ENCODE measurements at places on chromosomes 2 and 18.

DNA sequence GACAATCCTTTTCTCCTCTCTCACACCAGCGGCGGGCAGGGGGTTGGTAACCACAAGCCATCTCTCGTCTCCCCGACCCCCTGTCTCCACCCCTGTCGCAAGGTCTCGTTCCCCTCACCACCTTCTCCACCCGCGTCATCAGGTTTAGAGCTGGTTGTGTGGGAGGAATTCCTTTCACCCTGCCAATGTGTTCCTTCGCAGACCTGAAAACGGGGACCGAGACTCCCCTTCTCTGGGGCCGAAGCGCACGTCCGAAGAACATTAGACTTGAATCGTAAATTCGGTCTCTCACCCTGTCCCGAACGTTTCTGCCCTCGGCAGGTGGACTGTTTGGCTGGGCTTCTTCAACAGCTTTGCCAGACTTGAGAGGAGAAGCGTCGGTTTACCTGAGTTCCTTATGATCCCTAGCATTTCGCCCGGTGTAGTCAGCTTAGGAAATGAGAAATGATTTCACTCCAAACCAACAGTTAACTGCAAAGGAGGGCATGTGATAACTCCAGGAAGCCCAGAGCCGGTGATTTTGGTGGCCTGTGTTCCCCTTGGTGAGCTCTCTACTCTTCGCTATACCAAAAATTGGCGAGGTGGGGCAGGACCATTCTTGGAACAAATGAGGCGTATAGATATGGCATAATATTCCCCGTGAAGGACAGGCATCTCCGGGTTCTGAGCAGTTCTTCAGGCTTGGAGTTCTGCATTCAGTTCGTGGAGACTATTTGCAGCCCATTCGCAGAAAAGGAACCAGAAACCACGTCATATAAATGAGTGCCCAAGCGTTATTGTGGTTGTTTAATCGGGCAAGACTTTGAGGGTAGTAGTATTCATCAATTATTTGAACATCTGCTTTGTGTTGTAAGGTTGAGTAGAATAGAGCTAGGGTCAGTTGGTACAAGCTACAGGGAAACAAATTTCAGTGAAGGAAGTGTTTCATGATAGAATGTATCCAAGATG, 694 bp downstream of the CFAP36 start:
- DNase-seq: no peak

GRCh38 chr2:39121523-39122063, 742 bp upstream of the SOS1 start:
- no peak for DNase-seq

DNA sequence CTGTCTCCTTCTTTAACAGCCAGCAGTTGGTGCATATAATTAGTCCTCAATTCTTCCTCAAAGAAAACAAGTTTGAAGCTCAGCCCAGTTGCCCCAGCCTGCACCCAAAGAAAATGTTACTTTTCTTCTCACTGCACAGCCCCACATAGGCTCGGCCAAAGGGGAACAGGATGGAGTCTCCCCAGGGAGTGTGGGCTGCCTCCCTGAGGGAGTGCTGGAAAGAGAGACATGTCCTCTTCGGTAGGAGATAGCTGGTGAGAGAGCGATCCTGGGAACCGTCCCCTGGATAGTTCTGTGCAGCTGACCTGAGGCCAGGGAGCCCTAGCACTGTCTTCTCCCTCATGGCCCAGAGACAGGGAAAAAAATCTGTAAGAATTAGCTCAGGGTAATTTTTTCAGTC, 37.9 kb upstream of the CD207 start:
- no peak for DNase-seq

DNA sequence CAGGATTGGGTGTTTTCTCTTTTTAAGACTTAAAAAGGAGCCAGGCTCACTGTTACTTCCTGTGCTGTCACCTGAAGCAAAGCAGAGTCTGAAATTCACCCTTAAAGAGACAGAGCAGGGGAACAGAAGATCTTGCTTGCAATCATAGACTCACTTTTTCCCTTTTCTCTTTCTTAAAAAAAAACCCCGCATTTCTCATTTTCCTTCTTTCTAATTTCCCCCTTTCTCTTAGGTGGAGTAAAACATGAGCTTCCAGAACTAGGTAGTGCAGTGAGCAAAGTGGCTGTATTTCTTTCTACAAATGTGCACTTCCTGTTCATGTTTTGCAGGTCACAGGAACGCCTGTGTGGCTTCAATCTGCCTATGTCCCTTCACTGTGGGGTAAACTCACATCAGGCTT, 381.2 kb downstream of the LPIN1 start:
- DNase-seq: no peak

DNA sequence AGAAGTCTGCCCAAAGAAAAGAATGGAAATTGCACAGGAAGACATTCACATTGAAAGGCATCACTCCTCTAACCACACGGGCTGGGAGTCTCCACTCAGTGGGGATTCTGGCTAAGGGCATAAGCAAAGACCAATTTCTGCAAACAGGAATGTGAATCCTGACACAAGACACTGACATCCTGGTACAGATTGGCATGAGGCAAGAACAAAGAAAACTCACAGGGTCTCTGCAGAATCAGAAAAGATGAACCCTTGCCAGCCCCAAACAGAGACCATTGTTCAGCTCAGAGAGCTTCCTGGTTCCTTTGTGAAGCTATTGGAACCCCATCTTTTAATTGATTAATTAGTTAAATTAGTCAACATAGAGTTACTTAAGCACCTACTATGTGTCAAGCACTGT, 82.3 kb downstream of the UPP2 start:
- DNase-seq: no peak

DNA sequence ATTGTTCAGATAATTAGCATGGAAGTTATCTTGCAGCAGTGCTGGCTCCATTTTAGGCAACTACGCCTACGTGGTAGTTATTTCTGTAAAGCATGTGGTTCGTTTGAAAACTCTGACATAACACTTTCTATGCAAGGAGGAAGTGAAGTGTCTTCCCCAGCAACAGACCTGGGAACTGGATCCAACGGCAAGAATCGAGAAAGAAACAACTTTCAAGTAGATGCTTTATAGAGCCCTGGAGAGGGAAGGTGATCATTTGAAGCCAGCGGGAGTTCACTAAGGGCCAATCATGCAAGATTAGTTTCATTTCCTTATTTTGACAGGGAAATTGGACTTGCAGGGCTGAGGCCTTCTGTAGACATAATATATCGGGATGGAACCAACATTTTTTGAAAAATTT, 218.3 kb downstream of the ACKR3 start:
- DNase-seq: no peak

- no peak for DNase-seq
Observed at GRCh38 chr2:231612109-231612455, 19.4 kb downstream of the TEX44 start.

GRCh38 chr2:39124746-39125057, 3.9 kb upstream of the SOS1 start:
- DNase-seq: peak; percentile 24

- DNase-seq: no peak
Observed at GRCh38 chr2:120988700-120989511, 253.2 kb downstream of the GLI2 start.

- DNase-seq: no peak
Observed at GRCh38 chr2:68428126-68428525, 39.0 kb downstream of the FBXO48 start.

DNA sequence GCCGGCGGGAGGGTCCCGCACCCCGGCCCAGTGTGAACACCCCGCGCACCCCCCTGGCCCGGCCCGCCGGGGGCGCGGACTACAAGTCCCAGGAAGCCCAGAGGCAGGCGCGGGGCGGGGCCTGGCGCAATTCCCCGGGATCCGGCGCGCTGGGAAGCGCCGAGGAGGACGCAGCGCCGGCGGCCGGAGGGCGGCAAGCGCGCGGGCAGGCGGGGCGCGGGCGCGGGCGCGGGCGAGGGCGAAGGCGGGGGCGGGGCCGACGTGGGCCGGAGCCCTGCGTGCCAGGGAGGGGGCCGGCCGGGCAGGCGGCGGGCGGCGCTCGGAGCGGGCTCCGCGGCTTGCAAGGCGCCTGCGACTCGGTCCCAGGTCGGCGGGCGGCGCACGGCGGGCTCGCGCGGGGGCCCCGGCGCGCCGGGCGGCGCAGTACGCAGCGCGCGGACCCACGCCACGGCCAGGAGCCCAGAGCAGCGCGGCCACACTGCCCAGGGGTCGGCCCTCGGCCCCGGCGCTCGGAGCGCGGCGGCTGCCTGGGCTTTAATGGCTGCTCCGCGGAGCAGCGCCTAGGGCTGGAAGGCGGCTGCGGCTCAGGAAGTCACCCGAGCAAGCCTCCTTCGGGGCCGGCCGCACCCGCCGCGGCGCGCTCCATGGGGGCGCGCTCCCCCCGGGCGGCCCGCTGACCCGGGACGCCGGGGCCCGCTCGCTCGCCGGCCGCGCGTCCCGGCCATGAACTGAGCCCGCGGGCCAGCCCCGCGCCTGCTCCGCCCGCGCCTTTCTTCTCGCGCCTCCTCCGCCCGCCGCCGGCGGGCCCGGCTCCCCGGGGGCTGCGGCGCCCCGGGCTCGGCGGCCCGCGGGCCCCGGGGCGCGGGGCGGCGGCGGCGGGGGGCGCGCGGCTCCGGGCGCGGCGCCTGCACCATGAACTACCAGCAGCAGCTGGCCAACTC, at the start of gene AGAP1:
Gene AGAP1, plus strand, starts transcription at position 269 of the 941 bp plus-strand sequence.
- DNase-seq: no peak

- DNase-seq: no peak
Observed at GRCh38 chr2:119671016-119671415, 8.0 kb upstream of the TMEM177 start.

- DNase-seq: no peak
Observed at GRCh38 chr18:78976765-78977636, 2.6 kb upstream of the SALL3 start.

DNA sequence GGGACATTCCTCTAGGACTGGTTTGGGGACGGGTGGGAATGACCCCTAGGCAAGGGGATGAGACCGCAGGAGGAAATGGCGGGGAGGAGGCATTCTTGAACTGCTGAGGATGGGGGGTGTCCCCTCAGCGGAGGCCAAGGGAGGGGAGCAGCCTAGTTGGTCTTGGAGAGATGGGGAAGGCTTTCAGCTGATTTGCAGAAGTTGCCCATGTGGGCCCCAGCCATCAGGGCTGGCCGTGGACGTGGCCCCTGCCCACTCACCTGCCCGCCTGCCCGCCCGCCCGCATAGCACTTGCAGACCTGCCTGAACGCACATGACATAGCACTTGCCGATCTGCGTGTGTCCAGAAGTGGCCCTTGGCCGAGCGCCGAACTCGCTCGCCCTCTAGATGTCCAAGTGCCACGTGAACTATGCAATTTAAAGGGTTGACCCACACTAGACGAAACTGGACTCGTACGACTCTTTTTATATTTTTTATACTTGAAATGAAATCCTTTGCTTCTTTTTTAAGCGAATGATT, 4.9 kb downstream of the INHBB start:
- DNase-seq: no peak

DNA sequence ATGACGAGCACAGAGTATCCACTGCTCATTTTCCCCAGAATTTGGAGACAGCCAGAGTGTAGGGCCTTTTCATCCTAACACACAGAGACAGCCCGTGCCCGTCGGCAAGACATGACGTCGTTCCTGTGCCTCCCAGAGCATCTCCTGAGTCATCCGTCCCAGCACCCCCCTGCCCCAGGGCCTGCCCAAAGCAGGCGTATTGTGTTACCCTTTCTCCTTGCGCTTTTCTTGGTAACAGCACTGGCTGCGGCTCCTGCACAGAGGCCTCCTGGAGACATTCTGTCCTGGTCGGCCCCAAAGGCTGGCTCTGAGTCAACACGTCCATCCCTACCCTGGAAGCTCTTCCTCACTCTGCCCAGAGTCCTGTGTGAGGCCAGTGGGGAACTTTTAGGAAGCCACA, 217.1 kb downstream of the KLHL29 start:
- DNase-seq: no peak

GRCh38 chr2:210366675-210367080, 51.7 kb upstream of the MYL1 start:
- no peak for DNase-seq

GRCh38 chr18:75057169-75057960, 151.6 kb downstream of the PTGR3 start:
- DNase-seq: no peak

GRCh38 chr2:206324869-206325268, 50.4 kb downstream of the ZDBF2 start:
- no peak for DNase-seq

DNA sequence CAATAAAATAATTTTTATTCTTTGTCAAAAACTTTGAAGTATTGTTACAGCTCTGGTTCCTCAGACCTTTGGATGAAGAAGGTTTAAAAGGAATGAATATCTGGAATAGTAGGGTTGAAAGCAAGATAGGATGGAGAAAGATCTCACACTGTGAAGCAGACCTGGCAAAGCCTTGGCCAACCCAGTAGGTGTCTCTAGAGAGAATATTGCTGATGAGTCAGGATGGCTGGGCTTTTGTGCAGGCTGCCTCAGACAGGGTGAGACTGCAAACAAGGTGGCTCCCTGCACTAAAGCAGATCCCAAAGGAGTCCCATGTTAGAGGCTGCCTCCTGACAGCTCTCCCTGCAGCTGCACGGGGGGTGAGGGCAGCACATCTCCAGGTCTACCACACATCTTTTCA, 226.0 kb upstream of the ITGA4 start:
- DNase-seq: no peak

- no peak for DNase-seq
Observed at GRCh38 chr2:187554704-187555082, 458 bp upstream of the TFPI start.

- no peak for DNase-seq
Observed at GRCh38 chr2:140384946-140385345, 1604.8 kb upstream of the NXPH2 start.

DNA sequence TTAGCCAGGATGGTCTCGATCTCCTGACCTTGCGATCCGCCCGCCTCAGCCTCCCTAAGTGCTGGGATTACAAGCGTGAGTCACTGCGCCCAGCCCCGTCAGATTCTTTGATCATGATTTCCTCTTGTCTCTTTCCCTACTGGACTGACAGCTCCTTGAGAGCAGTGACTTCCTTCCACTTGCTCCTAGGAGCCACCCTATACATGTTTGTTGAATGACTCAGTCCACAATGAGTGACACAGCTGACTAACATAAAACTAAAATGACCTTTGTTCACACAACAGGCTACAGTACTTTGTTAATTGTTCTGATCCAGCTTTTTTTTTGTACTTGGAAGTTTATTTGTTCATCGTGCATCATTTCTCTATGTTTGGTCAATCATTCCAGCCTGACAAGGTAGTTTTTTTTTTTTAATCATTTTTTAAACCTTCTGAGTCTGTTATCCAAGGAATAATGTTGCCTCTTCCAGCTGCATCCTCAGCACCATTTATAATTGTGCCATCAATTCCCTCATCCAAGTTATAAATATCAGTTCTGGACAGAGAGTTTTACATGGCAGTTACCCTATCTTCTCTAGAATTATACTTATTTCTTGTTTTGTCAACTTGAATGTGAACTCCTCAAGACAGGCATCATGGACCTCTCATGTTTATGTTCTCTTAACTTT, 42.9 kb upstream of the TUBA3E start:
- DNase-seq: no peak

DNA sequence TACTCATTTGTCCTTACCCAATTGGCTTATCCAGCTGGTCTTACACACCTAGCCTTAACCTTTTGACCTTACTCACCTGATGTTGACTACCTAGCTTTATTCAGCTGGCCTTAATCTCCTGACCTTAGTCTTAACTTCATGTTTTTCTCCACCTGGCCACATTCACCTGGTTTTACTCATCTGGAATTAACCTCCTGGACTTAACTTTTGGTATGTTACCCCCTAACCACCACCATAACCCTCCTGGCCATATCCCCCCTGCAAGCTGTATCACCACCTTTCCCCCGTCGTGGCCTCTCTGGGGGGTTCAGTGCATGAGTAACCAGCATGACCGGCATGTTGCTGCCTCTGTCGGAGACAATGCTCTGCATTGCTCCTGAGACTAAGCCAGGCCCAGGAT, 45.7 kb downstream of the CHRNA1 start:
- no peak for DNase-seq

All from stimulated activated CD4-positive, alpha-beta T cell treated with anti-CD3 and anti-CD28 coated beads, TNF-alpha, amount 100 ng/mL, for 1 hour (primary cell).